Caudate nucleus (tissue), 63 donors: ENCODE measurements at places on chromosomes 1 and 21.

DNA sequence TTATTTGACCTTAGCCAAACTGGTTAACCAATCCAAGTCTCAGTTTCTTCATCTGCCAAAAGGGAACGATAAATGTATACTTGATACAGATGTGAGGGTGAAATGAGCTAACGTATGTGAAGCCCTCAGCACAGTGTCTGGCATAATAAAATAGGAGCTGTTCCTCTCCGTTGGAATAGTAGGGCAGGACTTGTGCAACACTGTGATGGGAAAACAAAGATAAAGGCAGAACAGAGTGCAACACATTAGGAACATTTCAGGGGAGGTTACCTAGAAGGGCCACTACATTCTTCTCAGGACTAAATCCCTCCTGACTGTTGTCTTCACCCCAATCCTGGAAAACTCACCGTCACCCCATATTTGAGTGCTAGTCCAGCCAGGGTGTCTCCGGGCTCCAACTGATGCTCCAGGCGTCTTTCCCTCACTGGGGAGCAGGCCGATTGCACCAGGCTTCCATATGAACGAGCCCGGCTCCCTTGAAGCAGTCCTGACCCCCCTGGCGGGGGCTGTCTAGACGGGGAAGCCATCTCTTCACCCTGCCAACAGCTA lies 896 bp downstream of the LYSMD1 start:
- no peak for DNase-seq

DNA sequence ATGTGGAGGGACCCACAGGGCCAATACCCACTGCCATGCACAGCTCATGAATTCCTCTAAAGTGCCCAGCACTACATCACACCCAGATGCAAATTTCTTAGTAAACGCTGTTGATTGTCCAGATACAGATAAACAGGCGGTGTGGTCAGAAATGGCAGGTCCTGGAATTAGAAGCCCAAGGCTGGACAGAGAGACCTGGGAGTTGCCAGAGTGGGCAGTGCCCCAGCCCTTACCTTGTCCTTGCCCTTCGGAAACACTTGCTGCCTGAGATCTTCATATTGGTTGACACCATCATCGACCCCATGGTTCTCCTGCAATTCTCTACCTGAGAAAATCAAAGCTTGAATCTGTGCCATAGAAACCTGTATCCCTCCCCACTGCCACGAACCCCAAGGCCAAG lies 149.3 kb upstream of the ETV3 start:
- no peak for DNase-seq

DNA sequence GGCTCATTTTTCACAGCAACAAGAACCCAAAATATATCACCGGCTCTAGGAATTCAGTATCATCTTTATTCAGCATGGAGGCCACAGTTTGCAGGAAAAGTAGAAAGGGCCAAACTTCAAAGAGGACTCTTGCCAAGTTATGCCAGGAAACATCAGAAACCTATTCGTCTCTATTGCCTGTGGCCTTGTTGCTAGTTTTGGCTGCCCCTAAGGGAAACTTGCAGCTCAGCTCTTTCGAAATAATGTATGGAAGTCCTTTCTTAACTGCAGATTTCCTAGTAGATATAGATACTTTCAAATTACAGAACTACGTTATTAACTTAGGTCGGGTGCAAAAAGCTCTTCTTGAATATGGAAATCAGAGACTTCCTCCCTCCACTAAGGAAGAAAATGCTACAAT lies 4.2 kb upstream of the NENF start:
- DNase-seq, result no peak

DNA sequence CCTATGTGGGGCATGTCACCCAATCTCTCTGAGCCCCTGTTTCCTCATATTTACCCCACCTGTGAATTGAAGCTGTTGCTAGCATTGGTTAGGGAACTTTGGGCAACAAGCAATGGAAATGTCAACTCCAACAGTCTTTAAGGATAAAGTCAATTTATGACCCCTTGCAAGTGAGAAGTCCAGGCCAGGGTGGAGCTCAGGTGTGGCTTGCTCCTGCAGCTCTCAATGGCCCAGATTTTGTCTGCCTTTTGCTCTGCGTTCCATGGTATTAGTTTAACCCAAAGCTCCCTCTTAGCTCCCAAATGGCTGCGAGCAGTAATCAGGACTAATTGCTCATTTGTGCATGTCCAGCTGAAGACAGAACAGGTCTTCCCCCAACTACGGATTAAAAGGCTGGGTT lies 70.4 kb upstream of the ABCG1 start:
- no peak for DNase-seq

DNA sequence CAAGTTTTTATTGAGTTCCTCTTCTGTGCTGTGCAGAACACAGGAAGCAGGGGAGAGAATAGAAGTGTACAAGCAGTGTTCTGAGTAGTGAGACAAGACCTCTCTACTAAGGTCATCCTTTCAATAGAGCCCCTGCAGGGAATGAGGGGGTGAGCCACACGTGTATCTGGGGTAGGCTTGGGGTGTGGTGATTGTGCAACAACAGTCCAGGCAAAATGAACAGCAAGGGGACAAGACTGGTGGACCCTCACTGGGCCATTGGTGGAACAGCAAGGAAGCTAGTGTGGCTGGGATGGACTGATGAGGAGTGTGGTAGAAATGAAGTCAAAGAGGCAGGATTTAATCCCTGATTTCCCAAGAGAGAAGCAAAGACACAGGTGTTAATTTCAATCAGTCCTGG lies 8.2 kb upstream of the BMP8A start:
- DNase-seq, result no peak

GRCh38 chr1:1603671-1604373 lies 3.9 kb upstream of the FNDC10 start:
- DNase-seq, result no peak

DNA sequence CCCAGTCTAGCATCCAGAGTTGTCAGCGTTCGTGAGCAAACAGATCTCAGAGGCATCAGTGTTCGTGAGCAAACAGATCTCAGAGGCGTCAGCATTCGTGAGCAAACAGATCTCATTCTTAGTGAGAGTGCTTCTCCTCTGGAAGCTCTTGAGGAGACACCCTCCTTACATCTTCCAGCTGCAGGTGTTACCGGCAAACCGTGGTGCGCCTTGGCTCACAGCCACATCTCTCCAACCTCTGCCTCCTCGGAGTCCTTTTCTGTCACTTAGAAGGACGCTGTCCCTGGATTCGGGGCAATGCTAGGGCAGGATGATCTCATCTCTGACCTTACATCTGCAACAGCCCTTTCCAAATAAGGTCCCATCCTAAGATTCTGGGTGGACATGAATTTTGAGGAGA lies 14.6 kb upstream of the UMODL1 start:
- DNase-seq, result no peak

DNA sequence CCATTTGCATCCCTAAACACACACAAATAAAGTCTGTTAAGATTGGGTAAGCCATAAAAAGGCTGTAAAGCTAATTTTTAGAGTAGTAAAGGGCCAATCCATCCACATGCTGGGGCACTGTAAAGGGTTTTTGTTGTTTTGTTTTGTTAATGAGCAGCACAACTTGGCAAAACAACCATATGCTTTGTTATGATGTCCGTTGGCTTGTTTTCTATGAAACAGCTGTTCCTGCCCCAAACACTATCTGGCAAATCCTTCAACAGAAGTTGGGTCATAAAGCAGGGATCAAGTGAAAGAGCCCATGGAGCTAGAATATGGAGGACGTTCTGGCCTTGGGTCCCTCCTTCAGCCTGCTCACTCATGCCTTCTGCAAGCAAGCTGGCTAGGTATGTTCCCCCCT lies 183.6 kb downstream of the APP start:
- DNase-seq, result no peak

DNA sequence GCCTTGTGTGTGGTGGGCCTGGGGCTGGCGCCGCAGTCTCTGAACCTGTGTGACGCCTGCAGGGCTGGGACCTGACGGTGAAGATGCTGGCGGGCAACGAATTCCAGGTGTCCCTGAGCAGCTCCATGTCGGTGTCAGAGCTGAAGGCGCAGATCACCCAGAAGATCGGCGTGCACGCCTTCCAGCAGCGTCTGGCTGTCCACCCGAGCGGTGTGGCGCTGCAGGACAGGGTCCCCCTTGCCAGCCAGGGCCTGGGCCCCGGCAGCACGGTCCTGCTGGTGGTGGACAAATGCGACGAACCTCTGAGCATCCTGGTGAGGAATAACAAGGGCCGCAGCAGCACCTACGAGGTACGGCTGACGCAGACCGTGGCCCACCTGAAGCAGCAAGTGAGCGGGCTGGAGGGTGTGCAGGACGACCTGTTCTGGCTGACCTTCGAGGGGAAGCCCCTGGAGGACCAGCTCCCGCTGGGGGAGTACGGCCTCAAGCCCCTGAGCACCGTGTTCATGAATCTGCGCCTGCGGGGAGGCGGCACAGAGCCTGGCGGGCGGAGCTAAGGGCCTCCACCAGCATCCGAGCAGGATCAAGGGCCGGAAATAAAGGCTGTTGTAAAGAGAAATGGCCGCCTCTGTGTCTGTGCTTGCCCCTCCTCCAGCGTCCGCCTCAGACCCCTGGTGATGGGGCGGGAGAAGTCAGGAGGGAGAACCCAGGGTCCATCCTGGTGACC lies 788 bp downstream of the ISG15 start:
- DNase-seq, result no peak
